ENCODE measurements at places on chromosomes 3 and 15. TPM values are rescaled to one million over a fixed set of nuclear protein-coding genes. Genes with fewer than 3 reads are reported as not detected.

RARRES1 gene
- total RNA-seq, result not detected

GRCh38 chr15:76983590-76984375 is 11.1 kb upstream of the PSTPIP1 start:
- no peak for DNase-seq
- no peak overlapping the region for H3K27ac ChIP-seq
- no peak overlapping the region for H3K4me3 ChIP-seq
- H3K27me3 ChIP-seq, result no peaks in the 10 kb centered on the region
- no peaks in the 10 kb centered on the region for H3K36me3 ChIP-seq

DNA sequence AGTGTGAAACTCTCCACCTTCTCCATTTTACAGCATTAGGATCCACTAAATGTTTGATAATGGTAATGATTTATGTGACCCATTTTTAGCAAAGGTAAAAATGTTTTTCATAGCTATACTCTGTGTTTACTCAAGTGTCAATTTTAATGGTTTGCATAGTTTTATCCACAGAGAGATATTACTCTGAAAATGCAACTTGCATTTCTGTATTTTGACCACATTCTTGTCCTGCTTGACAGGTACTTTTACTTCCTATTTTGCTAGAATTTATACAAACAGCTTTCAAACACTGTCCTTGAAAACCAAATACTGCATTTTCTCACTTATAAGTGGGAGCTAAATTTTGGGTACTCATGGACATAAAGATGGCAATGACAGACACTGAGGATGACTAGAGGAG is 62.9 kb downstream of the SERPINI1 start:
- H3K27ac ChIP-seq, result no peak overlapping the region
- H3K4me1 ChIP-seq, result no peaks in the 10 kb centered on the region
- no peaks in the 10 kb centered on the region for H3K36me3 ChIP-seq
- H3K27me3 ChIP-seq, result no peaks in the 10 kb centered on the region

GRCh38 chr15:57079446-57079845 is 161.0 kb downstream of the TCF12 start:
- H3K27me3 ChIP-seq, result no peaks in the 10 kb centered on the region
- peak; percentile 20 for DNase-seq
- no peaks in the 10 kb centered on the region for H3K36me3 ChIP-seq
- no peaks in the 10 kb centered on the region for H3K4me1 ChIP-seq
- H3K27ac ChIP-seq, result no peak overlapping the region

DNA sequence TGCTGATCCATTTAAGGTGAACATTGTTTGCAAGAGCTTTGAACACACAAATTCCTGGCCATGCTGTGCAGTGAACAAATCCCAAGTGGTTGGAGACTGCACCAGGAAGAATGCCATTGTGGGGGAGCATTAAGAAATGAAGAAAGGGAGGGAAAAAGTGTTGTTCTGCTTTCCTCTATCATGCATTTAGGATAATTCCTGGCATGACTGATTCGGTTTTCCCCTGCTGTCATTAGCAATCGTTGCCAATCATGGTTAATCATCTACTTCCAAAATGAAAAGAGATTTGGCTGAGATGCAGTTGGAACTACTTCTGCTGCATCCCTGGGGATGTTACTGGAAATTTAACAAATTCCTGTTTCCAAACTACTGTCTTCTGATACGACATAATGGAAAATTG is 73.7 kb upstream of the ZPLD1 start:
- no peak overlapping the region for H3K4me3 ChIP-seq
- H3K4me1 ChIP-seq, result no peaks in the 10 kb centered on the region
- H3K27me3 ChIP-seq, result no peaks in the 10 kb centered on the region
- H3K27ac ChIP-seq, result no peak overlapping the region
- no peak for DNase-seq
- H3K36me3 ChIP-seq, result no peaks in the 10 kb centered on the region

DNA sequence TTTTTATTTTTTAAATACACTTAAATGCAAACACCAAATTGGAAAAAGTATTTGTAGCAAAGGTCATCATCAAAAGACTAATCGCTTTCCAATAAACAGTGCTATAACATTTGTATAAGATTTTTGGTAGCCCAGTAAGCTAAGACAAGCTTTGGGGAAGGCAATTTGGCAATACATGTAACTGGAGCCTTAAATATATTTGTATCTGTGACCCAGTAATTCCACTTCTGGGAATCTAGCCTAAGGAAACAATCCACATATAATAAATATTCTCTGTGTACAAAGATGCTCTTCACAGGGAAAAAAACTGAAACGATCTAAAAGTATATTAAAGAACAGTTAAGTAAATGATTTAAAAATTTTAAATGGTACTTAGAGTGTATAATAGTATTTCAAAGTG is 65.5 kb upstream of the TJP1 start:
- no peaks in the 10 kb centered on the region for H3K36me3 ChIP-seq
- peaks cover 4% of the 10 kb centered on the region for H3K27me3 ChIP-seq
- no peaks in the 10 kb centered on the region for H3K4me1 ChIP-seq
- no peak overlapping the region for H3K4me3 ChIP-seq
- no peak for DNase-seq

CORO2B gene
- total RNA-seq, result not detected

BOC gene
- not detected for total RNA-seq

ZBED2 gene
- total RNA-seq, result 0.27 TPM

DNA sequence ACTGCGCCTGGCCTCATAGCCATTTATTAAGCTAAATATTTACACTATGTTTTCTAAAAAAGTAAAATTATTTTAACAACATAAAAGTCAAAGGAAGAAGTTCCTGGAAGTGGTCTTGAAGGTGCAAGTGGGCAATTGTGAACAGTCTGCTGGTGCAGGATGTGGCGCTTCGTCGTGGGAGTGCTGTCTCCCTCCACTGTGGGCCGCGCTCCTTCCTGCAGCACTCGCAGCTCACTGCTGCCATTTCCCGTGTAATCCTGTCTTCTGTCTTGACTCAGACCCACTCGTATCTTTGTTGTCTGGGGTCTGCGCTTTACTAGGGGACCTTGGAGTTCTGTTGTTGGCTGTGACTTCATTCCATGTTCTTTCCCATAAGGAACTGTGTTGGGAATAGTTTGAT is 56.3 kb downstream of the APBA2 start:
- H3K4me1 ChIP-seq, result peaks cover 77% of the 10 kb centered on the region
- no peak for DNase-seq
- peak overlapping the region; percentile 28 for H3K4me3 ChIP-seq
- no peaks in the 10 kb centered on the region for H3K27me3 ChIP-seq
- no peak overlapping the region for H3K27ac ChIP-seq

DNA sequence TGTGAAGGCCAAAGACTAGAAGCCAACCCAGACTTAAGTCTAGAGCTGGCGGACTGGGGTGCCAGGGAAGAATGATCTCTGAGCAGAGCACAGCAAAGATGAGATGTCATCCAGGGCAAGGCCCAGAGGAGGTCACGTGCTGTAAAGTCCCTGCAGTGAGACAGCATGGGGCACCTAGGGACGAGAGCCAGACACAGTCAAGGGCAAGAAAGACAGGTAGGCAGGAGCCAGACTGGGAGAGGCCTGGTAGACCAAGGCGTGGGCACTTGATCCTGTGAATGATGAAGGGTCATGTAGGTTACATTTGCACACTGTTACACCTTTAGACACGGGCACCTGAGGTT is 379.7 kb upstream of the PROK2 start:
- H3K27ac ChIP-seq, result no peak overlapping the region
- no peak overlapping the region for H3K4me3 ChIP-seq
- no peaks in the 10 kb centered on the region for H3K27me3 ChIP-seq
- H3K36me3 ChIP-seq, result no peaks in the 10 kb centered on the region
- no peaks in the 10 kb centered on the region for H3K4me1 ChIP-seq
- DNase-seq, result no peak

CCR2 gene
- total RNA-seq, result 15.8 TPM

DNA sequence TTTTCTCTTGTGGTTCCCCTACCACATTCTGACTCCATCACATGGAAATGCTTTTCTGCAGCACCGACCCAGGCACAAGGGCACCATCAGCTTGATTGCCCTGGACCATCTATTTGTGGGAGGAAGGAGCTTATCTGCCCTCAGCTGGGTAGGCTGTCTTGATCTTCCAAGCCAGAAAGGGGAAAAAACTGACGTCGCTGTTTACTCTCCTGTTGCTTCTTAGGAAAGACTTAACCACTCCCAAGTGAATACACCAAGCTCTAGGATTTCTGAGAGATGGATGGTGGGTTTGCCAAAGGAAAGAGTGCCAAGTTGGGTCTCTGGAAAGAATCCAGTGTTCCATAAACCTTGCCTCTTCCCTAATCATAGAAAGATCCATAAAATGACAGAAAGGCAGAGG is 4.0 kb downstream of the TNFAIP8L3 start:
- no peaks in the 10 kb centered on the region for H3K36me3 ChIP-seq
- H3K27me3 ChIP-seq, result no peaks in the 10 kb centered on the region
- no peaks in the 10 kb centered on the region for H3K4me1 ChIP-seq
- no peak overlapping the region for H3K27ac ChIP-seq
- no peak overlapping the region for H3K4me3 ChIP-seq
- DNase-seq, result no peak

ZNF80 gene
- 0.65 TPM for total RNA-seq

CMTM8 gene
- total RNA-seq, result 8.1 TPM

MCF2L2 gene
- 0.27 TPM for total RNA-seq

ST6GAL1 gene
- total RNA-seq, result 152 TPM

A4GNT gene
- total RNA-seq, result not detected

TNFSF10 gene
- total RNA-seq, result 45.0 TPM

GRCh38 chr3:194225988-194226663 is 90.2 kb downstream of the HES1 start:
- no peaks in the 10 kb centered on the region for H3K27me3 ChIP-seq
- no peak overlapping the region for H3K4me3 ChIP-seq
- DNase-seq, result no peak

DNA sequence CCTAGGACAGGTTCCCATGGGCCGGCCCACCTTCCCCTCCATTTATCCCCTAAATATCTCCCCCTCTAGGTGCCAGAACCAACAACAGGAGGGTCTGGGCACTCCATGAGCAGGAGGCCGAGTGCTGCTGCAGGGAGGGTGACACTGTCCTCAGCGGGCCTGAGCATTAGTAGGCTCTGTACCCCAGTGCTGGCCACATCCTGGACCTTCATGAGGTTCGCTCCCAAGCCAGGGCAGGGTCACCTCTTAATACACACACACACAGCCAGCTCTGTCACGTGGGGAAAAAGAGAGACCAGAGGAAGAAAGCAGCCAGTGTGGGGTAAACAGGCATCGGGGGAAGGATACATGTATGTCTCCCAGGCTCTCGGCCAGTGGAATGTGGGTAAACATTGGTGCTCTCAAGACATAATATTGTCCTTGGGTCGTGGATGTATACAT is 27.9 kb upstream of the SEMA3F start:
- H3K27ac ChIP-seq, result no peak overlapping the region
- DNase-seq, result no peak
- no peaks in the 10 kb centered on the region for H3K4me1 ChIP-seq
- H3K27me3 ChIP-seq, result no peaks in the 10 kb centered on the region
- no peak overlapping the region for H3K4me3 ChIP-seq

GRCh38 chr3:135083179-135083578 is 288.1 kb downstream of the EPHB1 start:
- H3K4me1 ChIP-seq, result no peaks in the 10 kb centered on the region
- no peaks in the 10 kb centered on the region for H3K27me3 ChIP-seq
- no peak overlapping the region for H3K4me3 ChIP-seq
- no peak overlapping the region for H3K27ac ChIP-seq
- no peak for DNase-seq
- no peaks in the 10 kb centered on the region for H3K36me3 ChIP-seq

- no peaks in the 10 kb centered on the region for H3K4me1 ChIP-seq
- H3K27me3 ChIP-seq, result no peaks in the 10 kb centered on the region
- no peak overlapping the region for H3K27ac ChIP-seq
- DNase-seq, result no peak
- H3K36me3 ChIP-seq, result no peaks in the 10 kb centered on the region
Measured at GRCh38 chr3:114827495-114827894, 319.6 kb downstream of the ZBTB20 start.

GRCh38 chr15:70783041-70783440 is 19.7 kb upstream of the UACA start:
- H3K4me1 ChIP-seq, result no peaks in the 10 kb centered on the region
- no peak for DNase-seq
- H3K27me3 ChIP-seq, result no peaks in the 10 kb centered on the region
- H3K4me3 ChIP-seq, result no peak overlapping the region
- H3K27ac ChIP-seq, result no peak overlapping the region

- H3K27ac ChIP-seq, result no peak overlapping the region
- no peaks in the 10 kb centered on the region for H3K36me3 ChIP-seq
- DNase-seq, result no peak
- no peaks in the 10 kb centered on the region for H3K27me3 ChIP-seq
- no peak overlapping the region for H3K4me3 ChIP-seq
- H3K4me1 ChIP-seq, result no peaks in the 10 kb centered on the region
Measured at GRCh38 chr3:167958141-167958540, 137.6 kb downstream of the GOLIM4 start.

DNA sequence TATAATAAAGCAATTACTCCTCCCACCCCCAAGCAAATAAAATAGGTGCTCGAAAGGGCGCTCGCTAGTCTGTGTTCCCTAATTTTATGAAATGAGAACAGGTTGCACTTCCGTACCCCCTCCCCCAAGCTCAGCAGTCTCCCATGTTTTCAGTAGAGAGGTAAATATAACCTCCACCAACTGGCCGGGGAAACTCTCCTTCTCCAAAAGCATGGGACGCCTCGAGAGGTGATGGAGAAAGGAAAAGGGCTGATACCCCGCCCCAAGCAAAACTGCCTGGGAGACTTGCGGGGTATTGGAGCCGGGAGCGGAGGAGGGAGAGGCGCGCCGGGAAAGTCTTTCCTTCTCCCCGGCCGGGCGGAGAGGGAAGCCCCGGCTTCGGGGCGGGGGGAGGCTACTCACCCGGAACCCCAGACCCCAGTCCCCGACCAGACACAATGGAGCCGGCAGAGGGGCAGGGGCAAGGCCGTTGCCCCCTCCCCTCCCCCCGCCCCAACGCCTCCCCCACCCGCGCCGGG is 605 bp downstream of the DCUN1D1 start:
- peak; percentile 32 for DNase-seq
- peaks cover 18% of the 10 kb centered on the region for H3K4me1 ChIP-seq
- peak overlapping the region; percentile 75 for H3K4me3 ChIP-seq
- H3K27ac ChIP-seq, result peak overlapping the region; percentile 74

RBPMS2 gene
- total RNA-seq, result not detected

DNA sequence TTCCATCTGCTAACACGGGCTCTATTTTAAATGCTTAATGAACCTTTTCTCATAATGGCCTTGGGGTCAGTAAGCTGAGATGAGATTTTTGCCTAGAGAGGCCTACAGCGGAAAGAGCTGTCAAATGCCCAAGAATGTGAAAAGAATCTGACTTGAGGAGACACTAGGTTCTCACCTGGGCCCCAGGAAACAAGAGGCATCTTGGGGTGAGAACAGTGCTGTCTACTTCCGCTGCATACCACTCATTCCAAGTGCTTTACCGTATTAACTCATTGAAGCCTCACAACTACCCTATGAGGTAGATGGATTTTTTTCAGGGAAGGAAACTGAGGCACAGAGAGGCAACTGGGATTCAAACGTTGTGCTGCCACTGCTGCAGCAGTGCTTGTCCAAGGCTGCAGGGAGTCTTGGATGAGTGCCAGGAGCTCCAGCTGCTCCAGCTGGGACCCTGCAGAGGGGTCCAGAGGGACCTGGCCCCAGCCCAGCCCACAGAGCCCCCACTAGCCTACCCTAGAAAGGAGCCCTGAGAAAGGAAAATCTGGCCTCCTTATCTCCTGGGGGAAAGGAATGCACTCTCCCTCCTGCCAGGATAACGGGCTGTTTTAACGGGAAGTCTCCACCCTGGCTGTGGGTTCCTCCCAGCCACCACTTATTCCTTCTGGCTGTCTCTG is 68.4 kb downstream of the SLC12A8 start:
- H3K4me3 ChIP-seq, result no peak overlapping the region
- H3K27me3 ChIP-seq, result no peaks in the 10 kb centered on the region
- no peak overlapping the region for H3K27ac ChIP-seq
- DNase-seq, result no peak

CTNNB1 gene
- 227 TPM for total RNA-seq

LINGO1 gene
- not detected for total RNA-seq
